ENCODE measurements at places on chromosomes 5 and 9. TPM values are rescaled to one million over a fixed set of nuclear protein-coding genes. Genes with fewer than 3 reads are reported as not detected.
A peak's percentile ranks its signal among the peaks of the same experiment; 100 is the strongest.

GRCh38 chr9:106228861-106229260, 534.5 kb downstream of the TMEM38B start:
- no peak for DNase-seq

GRCh38 chr5:14316471-14316870, 173.3 kb downstream of the TRIO start:
- no peak for DNase-seq

GRCh38 chr9:133058550-133059320, 3.0 kb upstream of the CEL start:
- no peak for DNase-seq

DNA sequence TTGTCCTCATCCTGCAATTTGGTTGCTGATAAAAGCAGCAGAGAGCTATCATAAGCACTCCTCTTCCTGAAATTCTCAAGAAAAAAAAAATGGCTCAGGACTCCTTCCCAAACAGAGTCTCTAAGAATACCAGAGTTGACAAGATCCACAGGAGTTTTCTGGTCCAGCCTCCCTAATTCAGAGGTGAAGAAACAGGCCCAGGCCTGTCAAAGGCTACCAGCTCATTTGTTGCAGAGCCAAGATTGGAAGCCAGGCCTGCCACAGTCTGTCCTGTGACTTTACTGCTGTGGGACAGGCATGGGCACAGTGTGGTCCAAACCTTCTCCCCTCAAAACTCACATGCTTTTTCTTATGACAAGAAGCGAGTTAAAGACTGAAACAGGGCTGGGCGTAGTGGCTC, 41.5 kb downstream of the NIPSNAP3B start:
- DNase-seq: no peak

- DNase-seq: peak; percentile 48
Observed at GRCh38 chr9:136901516-136902258, 15.4 kb downstream of the TRAF2 start.

DNA sequence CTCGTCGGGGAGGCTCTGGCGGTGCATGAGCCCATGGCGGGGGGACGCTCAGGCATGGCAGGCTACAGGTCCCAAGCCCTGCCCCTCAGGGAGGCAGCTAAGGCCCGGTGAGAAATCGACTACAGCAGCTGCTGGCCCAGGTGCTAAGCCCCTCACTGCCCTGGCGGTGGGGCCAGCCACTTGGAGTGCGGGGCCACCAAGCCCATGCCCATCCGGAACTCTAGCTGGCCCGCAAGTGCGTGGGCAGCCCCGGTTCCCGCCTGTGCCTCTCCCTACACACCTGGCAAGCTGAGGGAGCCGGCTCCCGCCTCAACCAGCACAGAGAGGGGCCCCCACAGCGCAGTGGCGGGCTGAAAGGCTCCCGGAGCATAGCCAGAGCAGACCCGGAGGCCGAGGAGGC, 1896.9 kb upstream of the CDH6 start:
- no peak for DNase-seq

DNA sequence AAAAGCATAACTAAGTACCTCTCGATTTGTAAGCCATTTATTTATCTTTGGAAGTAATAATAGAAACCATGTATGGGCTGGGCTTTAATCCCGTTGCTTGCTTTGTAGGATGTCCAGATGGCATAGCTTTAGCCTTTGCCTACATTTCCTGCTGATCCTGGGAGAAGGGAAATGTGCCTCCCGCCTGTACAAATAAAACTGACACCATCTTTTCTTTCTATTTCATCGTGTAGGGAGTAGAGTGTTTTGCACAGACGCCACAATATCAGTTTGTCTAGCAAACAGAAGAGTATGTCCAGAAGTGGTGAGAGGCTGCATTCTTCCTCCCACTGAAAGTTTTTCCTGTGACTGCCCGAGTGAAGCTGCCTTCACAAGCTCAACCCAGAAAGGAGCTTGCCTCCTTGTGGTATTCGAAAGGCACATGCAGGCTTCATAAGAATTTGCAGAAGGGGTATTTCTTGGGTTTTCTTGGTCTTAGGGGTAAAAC, 24.7 kb upstream of the TJP2 start:
- no peak for DNase-seq

DNA sequence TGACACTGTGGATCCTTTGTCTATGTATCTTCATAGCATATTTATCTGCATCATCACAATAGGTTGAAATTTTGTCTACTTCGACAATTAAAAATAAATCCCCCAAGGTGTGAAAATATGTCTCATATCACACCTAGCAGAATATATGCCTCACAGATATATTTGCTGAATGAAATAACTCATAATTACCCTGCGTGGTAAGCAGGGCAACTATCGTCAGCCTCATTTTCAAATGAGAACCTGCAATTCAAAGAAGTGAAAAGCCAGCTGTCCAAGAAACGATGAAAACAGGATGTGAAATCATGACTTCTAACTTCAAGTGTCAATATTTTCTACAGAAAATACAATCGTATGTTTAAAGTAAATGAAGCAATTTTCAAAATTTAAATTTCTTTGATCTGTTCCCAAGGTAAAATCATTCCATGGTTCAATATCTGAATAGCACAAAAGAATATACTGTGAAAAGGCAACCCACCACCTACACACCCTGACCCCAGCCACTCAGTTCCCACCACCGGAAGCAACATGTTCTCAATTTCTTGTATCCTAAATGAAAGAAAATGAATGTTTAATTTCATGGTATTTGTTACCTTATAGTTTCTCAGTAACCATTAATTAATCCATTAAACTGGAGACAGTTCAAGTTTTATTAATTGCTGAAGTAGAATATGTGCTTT, 57.1 kb downstream of the TBCA start:
- DNase-seq: no peak

- no peak for DNase-seq
Observed at GRCh38 chr5:174737330-174737729, 12.9 kb downstream of the MSX2 start.

- no peak for DNase-seq
Observed at GRCh38 chr5:146426853-146427618, 20.1 kb upstream of the TCERG1 start.

- peak; percentile 99 for DNase-seq
Observed at GRCh38 chr9:17134396-17135294, at the start of gene CNTLN. TSS of gene CNTLN (plus strand) at chr9:17135040. CDS start at chr9:17135066, 26 bp downstream.

- DNase-seq: no peak
Observed at GRCh38 chr9:126838055-126838811, 22.2 kb upstream of the ZBTB34 start.

DNA sequence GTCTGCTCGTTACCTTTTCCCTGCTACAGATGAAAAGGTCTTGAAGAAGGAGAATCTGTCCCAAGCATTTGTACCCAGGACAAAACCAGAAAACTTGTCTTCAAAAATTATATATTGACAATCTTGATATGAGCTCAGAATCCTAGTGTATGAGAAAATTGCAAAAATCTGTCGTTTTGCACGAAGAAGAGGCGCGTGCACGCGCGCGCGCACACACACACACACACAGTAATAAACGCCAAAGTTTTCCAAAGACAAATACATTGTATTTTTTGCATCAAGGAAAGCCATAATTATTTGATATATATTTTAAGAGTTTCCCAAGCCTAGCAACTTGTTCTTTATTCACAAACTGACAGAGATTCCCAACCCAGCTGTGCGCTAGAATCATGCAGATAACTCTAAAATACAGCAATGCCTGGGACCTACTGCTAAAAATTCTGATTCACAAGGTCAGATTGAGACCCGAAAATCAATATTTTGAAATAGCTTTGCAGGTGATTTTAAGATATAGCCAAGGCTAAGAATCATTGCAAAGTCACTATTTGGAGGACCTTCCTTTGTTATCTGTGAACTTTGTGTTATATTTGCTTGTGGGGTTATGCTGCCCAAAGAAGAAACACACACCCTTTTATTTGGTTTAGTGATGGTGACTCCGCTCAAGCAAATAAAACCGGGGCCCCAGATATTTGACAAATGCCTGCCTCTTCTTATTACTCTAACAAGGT, 1287.7 kb upstream of the CDH6 start:
- no peak for DNase-seq

DNA sequence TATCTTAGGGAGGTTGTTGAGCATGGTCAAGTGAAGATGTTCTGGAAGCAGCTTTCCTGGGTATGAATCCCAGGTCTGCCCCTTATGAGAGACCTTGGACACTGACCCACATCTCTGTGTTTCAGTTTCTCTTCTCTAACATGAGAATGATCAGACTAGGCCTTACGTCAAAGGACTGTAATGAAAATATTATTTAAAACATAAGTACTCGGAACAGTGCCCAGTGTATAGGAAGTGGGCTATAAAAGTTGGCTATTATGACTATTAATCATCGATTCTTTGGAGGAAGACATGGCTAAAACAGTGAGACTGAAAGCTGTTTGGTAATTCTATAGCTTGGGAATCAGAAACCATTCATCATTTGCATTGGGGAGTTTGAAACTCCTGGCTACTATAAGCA, 65.3 kb upstream of the MYO10 start:
- no peak for DNase-seq

DNA sequence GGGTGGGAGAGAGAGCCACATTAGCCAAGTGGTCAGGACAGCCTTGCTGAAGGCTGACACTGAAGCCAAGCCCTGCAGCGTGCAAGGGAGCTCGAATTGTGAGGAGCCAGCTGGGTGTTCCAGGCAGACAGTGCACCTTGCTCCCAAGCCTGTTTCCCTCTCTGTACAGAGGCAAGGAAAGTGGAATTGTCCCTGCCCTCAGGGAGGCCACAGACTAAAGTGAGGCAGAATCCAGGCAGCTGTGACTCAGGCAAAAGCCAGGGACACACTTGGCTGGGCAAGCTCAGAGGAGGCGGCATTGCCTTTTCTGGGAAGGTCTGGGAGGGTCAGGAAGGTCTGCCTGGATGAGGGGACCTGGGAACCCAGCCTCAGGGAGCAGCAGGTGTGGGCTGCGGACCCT, 50.2 kb upstream of the LMX1B start:
- DNase-seq: no peak

DNA sequence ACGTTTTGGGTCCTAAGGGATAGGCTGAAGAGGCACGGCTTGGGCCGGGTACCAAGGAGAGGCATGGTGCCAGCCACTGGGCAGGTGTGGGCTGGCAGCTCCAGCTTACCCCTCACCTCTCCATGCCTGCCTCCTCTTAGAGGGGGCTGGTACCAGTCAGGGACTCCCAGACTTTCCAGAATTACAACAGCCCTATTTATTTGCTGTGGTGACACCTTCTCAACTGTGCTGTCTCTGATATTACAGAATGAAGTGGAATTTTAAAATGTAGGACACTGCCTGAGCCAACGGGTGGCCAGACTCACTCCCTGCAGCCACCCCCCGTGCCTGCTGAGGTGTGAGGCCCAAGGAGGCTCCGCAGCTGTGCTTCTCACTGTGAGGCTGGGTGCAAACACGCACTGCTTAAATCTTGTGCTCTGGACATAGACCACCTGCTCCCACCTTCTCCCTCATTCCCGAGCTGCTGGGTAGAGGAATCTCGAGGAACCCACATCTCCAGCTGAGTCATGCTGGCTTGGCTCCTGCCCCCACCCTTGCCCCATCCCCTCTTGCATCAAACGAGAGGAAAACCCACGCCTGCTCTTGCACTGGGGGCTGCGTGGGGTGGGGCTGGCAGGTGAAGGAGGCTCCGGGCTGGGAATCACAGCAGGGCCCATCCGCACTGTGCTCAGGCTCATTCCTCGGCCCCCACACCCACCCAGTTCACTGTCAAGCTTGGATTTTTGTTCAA, 47.9 kb downstream of the PRRT1B start:
- no peak for DNase-seq

DNA sequence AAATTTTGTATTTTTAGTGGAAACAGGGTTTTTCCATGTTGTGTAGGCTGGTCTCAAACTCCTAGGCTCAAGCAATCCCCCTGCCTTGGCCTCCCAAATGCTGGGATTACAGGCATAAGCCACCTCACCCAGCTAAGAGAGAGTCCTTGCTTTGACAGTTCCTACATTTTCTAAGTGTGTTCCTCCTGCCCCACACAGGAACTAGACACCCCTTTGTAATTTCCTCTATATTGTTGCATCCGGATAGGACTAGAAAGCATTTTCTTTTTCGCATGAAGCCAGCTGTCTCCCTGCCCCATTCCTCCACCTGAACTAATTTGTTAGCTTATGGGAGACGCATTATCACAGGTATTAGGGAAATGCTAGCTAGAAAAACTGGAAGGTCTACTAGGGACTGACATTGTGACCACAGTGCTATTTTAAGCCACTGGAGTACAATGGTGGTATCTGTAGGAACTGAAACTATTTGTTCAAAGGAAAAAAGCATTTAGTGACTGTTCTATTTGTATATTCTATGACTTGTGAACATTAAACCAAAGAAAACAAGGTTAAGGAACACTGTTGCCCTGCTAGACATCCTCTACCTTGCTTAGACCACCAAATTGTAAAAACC, 214.1 kb downstream of the SMARCA2 start:
- DNase-seq: no peak

- DNase-seq: no peak
Observed at GRCh38 chr5:122022966-122023365, 55.1 kb downstream of the LOX start.

GRCh38 chr5:16505140-16505891, 39.7 kb upstream of the ZNF622 start:
- no peak for DNase-seq

- no peak for DNase-seq
Observed at GRCh38 chr5:113227798-113228197, 207.0 kb downstream of the TSSK1B start.

DNA sequence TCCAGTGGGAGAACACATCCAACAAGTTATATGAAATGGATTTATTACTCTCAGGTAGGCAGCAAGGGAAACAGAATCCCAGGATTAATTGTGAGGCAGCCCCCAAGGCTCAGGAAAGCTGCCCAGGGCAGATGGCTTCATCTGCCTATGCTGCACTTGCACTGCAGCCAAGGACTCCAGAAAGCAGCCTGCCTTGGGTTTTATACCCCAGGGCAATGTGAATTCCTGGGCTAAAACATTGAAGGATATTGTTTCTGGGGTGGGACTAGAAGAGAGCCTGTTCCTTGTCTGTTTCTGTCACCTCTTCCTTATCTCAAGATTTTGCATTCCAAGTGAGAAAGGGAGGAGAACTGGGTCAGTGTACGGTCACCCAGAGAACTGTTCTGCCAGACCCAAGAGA, 8.8 kb upstream of the CCL27 start:
- DNase-seq: no peak

Gene ITGA2
- 2.1 TPM for total RNA-seq

Gene MTREX
- total RNA-seq: 81.7 TPM

Gene SPINK5
- not detected for total RNA-seq

Gene ISL1
- not detected for total RNA-seq

Gene ARL14EPL
- total RNA-seq: not detected

Gene PTGER4
- total RNA-seq: 9.4 TPM

Gene OR1N1
- not detected for total RNA-seq

Gene SLC6A7
- not detected for total RNA-seq

Gene SLC34A3
- total RNA-seq: not detected
